Chondrocyte (in vitro differentiated cells): ENCODE measurements at places on chromosomes 13 and 19. TPM values are rescaled to one million over a fixed set of nuclear protein-coding genes. Genes with fewer than 3 reads are reported as not detected.

SACS gene
- total RNA-seq: 67.7 to 87.9 TPM (median 85.8 TPM) in 3 replicates

VRK3 gene
- total RNA-seq: 21.0 to 21.9 TPM (median 21.1 TPM) in 3 replicates

DNA sequence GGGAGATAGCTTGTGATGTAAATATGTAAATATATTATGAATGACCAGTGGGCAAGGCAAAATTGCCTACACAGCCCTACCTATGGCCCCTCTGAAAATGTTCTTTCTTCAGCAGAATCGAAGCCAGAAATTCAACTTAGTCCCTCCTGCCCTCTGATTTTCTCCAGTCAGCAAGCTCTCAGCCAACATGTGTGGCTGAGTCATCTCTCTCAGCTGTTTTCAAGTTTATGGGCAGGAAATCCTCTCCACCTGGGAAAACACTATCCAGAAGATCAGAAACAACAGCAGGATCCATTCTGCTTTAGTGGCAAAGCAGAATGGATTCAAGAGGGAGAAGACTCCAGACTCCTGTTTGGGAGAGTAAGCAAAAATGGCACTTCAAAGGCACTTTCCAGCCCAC is 8.9 kb upstream of the ZNF527 start:
- no peak for DNase-seq

ARL11 gene
- not detected in 3 replicates for total RNA-seq

PABPC3 gene
- 0.12 to 0.22 TPM (median 0.18 TPM) in 3 replicates for total RNA-seq

DNA sequence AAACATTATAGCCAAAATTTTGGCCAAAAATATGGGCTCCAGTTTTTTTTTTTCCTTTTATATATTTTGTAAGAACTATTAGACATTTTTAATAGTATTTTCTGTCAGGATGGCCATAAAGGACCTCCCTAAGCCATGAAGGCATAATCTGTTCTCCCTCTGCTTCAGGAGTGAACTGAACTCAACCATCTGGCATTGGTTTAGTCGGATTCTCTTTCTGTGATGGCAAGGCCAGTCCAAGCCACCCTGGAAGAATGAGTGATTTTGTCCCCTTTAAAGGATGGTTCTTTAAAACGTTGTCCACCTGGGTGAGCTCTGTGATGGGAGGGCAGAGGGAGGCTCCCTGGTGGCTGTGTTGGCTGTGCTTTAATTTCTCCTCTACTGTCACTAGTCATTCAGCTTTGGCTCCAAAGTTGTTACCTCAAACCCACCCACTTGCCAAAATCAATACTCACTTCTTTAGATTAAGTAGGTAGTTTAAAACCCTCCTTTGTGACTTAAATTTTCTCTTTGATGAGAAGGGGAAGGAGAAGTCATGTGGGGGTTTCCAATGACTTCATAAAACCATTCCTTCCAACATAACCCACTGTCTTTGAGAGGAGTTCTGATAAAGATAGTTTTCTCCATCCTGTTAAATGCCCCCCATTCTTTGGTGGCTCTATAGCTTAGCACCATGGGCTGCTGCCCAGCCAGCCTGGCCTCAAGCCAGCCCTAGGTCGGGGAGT is 4.4 kb downstream of the TNFRSF19 start:
- DNase-seq: no peak

- peak; percentile 91 for DNase-seq
Observed at GRCh38 chr19:18742838-18743783, 48.0 kb downstream of the COMP start.

- no peak for DNase-seq
Observed at GRCh38 chr19:42153672-42154433, 21.6 kb upstream of the POU2F2 start.

DNA sequence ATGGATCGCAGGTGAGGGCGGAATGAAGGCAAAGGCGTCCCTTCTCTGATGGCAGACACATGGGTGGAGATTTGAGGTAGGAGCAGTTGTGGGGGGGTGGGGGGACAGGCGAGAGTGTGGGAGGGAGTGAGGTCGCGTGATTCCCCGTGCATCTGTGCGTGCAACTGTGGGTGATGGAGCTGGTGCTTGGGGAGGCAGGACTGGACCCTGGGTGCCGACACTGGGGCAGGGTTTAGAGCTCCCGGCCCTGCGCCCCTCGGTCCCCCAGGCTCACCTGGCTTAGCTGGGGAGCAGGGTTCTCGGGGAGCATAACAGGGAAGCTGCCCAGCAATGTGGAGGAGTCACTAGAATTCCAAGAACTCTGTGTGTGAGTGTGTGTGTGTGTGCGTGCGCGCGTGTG is 3.4 kb downstream of the TMPRSS9 start:
- DNase-seq: no peak

ZNF441 gene
- 4.9 to 5.8 TPM (median 5.6 TPM) in 3 replicates for total RNA-seq
